Large intestine (tissue), 12 donors: ENCODE measurements at places on chromosomes 5 and 9. TPM values are rescaled to one million over a fixed set of nuclear protein-coding genes. Genes with fewer than 3 reads are reported as not detected.

Gene POLR3G
- polyA plus RNA-seq, result 2.7 TPM

Gene PLAC8L1
- 0.54 TPM for polyA plus RNA-seq

Gene SLC6A18
- polyA plus RNA-seq, result 0.03 TPM

Gene GDF9
- polyA plus RNA-seq, result 0.51 TPM

Gene EGR1
- 371 TPM for polyA plus RNA-seq

Gene FABP6
- 9.1 TPM for polyA plus RNA-seq

- no peak for DNase-seq
Observed at GRCh38 chr5:163459462-163459818, 462 bp downstream of the NUDCD2 start.

- DNase-seq, result no peak
Observed at GRCh38 chr9:90855208-90855902, 53.7 kb downstream of the SYK start.

GRCh38 chr5:2744485-2744884, 7.0 kb downstream of the IRX2 start:
- DNase-seq, result no peak

- DNase-seq, result peak; percentile 67
Observed at GRCh38 chr9:8883321-8883720, 1083.7 kb upstream of the DMAC1 start.

DNA sequence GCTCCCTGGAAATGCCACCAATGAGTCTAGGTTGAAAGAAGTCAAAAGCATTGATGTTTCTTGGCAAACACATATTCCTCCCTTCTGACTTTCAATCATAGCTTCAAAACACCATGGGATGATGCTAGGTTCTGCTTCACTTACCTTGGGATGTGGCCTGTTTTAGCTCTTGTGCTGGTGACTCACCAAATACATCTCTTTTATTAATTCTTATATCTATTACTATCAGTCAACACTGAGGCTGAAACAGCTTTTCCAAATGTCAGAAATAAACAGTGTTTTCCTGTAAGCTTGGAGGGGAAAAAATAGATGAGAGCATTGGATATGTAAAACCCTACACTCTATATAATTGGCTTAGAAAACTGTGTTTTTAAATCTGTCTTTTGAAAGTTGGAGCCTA, 245.4 kb upstream of the NREP start:
- no peak for DNase-seq

- DNase-seq, result no peak
Observed at GRCh38 chr5:80540691-80541090, 29.4 kb downstream of the ANKRD34B start.

- DNase-seq, result no peak
Observed at GRCh38 chr9:38372762-38373619, 19.5 kb upstream of the ALDH1B1 start.

- no peak for DNase-seq
Observed at GRCh38 chr5:39709032-39709431, 284.3 kb upstream of the DAB2 start.

GRCh38 chr5:87188391-87188790, 79.3 kb upstream of the RASA1 start:
- DNase-seq, result no peak

- no peak for DNase-seq
Observed at GRCh38 chr9:83307066-83307724, 231.0 kb downstream of the FRMD3 start.

DNA sequence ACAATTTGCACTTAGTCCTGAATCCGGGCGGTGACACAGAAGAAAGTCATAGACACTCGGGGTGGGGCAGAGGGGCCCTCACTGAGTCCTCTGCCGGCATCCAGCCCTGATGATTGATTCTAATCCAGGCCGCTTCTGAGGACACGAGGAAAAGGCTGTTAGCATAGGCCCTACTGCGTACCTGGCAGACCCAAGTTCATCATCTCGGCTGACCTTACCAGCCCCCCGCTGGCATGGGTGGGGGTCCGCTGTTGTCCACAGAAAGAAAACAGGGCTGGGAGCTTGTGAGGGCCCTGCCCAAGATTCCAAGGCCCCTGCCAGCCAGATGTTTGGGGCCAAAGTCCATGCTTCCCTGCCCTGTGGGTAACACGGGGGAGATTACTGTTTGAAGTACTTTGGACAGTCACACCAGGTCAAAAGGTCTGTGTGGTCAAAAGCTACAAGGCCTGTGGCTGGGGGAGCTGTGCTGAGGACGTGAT, 24.5 kb downstream of the ERGIC1 start:
- peak; percentile 90 for DNase-seq

DNA sequence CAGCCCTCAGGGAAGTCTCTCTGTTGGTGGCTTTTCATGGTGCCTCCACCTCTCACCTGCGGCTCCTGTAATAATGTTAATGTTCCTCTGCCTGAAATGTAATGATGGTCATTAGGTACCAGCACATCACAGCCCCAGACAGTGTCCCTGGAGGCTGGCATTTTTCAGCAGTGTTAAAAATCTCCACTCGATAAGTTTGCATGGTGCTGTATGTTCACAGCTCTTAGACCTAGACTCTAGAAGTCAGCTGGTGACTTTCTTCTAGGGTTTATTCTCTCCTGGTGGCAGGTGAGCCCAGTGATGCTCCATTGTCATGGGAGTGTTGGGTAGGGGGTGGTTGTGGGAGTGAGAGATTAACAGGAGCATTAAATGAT, 53.1 kb downstream of the GPR107 start:
- no peak for DNase-seq

GRCh38 chr5:37005252-37005651, 128.7 kb downstream of the NIPBL start:
- no peak for DNase-seq

GRCh38 chr5:160635663-160636062, 214.0 kb downstream of the PTTG1 start:
- no peak for DNase-seq

DNA sequence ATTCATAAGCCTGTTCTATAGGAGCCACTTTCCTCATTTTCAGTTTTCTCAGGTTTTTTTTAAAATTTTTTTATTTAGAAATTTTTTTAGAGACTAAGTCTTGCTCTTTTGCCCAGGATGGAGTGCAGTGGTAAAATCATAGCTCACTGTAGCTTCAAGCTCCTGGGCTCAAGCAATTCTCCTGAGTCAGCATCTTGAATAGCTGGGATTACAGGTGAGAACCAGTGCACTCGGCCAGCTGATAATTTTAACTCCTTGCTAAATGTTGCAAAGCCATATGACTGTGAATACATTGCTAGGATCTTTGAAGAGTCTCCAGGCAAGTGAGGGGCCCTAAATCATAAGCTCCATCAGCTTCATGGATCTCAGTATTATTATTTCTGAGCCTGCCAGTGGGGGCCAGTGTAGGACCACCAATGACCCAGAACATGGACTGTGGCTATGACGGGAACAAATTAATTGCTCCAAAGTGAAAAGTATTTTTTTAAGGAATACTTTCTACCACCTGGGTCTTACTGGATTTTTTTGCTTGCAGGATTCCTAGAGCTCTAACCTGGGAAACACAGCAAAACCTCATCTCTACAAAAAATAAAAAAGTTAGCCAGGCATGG, 5.7 kb upstream of the GAPVD1 start:
- DNase-seq, result no peak

- DNase-seq, result no peak
Observed at GRCh38 chr5:143648696-143649095, 163.3 kb upstream of the HMHB1 start.

DNA sequence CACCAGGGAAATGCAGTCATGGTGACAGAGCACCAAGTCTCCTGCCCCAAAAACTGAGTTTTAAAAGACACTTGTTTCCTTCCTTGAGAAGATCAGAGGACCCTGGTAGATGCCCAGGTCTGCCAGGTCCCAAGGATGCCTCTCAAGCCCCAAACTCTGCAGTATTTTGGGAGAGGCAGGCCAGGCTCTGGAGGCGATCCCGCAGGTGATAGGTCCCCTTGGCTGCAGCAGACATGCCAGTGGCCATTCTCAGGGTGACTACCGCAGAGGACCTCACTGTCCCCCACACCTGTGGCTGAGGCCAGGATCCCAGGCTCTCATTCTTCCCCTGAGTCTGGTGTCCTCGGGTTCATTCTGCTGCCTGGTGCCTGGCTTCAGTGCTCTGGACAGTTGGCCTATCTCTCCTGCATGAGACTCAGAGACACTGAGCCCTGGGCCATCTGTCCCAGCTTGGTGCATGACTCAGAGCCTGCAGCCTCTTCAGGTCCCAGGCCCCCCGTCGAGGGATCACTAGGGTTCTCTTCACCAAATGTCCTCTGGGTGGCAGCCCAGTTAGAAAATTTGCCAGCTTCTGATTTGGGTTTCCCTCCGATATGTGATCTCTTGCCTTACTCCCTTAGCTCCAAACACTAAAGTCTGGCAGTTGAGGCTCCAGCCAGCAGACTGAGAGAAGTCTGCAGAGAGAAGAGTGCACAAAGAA, 59.7 kb upstream of the GARNL3 start:
- no peak for DNase-seq
